HEK293T (cell line): ENCODE measurements at places on chromosomes 7 and 10.

GRCh38 chr10:3832022-3832786, 47.2 kb upstream of the KLF6 start:
- no peak for DNase-seq

GRCh38 chr7:120272701-120273475, at the start of gene KCND2:
KCND2 (plus strand) TSS chr7:120273175.
- peak; percentile 12 for DNase-seq

DNA sequence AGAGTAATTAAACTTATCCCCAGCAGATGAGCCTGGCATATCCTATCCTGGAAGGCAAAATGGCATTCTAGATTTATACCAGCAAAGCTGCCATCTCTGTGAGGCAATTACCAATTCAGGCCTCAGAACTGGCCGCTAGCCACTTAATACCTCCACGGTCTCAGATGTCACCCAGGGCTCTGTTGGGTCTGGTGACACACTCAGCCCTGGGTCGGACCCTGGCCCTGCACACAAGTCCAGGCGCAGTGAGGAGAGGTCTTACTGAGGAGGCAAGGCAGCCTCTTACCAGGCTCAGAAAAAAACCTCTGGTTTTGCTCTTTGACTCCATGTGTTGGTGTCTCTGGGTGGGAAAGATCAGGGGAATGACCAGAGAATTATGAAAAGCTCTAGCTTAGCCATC, 186.6 kb downstream of the EMX2 start:
- DNase-seq: no peak

GRCh38 chr10:35684586-35684985, 42.5 kb upstream of the FZD8 start:
- no peak for DNase-seq

- no peak for DNase-seq
These were observed 3.8 kb downstream of the MCM10 start for GRCh38 chr10:13165177-13165576.

DNA sequence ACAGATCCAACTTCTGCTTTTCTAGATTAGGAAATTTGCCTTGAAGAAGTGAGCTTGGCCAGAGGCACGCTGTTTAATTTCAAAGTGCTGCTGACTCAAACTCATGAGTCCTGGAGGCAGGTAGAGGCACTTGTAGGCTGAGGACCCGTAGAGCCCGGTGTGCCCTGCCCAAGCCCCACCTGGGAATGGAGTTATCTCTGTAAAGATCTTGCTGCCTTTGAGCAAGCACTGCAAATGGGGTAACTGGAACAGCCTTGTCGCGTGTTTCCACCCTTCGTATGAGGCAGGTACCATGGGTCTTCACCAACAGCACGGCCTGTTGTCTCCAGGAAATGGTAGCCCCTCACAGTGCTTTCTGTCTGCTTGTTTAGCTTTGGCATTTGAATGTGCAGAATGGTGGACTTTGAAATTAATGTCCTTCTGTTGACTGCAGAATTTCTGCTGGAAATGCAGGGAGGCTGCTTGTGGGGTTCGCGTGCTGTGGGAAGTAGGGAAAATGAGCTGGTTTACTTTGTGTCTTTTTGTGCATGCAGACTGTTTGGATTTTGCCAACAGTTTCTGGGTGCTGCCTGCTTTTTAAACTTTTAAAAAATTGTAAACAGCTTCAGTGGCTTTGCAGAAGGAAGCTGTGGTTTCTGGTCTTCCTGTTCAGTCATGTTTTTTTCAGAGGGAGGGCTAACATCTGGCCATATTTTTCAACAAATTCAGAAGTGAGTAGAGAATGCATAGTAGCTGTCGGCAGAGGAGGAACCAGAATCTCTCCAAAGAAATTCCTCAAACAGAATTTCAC, 27.2 kb downstream of the CCM2 start:
- no peak for DNase-seq

- DNase-seq: peak; percentile 74
These were observed 29.1 kb upstream of the LBX1 start for GRCh38 chr10:101258179-101258885.

GRCh38 chr7:113122744-113123143, 4.4 kb upstream of the SMIM30 start:
- DNase-seq: no peak

- DNase-seq: no peak
These were observed 8.3 kb downstream of the ANKRD7 start for GRCh38 chr7:118232837-118233236.

- DNase-seq: no peak
These were observed 57.0 kb upstream of the DKK1 start for GRCh38 chr10:52256832-52257691.

GRCh38 chr7:64887756-64888508, 15.1 kb upstream of the ZNF273 start:
- no peak for DNase-seq
